ENCODE measurements at places on chromosomes 12 and 14.

GRCh38 chr12:116931665-116932064, 20.9 kb downstream of the FBXW8 start:
- no peak for DNase-seq

DNA sequence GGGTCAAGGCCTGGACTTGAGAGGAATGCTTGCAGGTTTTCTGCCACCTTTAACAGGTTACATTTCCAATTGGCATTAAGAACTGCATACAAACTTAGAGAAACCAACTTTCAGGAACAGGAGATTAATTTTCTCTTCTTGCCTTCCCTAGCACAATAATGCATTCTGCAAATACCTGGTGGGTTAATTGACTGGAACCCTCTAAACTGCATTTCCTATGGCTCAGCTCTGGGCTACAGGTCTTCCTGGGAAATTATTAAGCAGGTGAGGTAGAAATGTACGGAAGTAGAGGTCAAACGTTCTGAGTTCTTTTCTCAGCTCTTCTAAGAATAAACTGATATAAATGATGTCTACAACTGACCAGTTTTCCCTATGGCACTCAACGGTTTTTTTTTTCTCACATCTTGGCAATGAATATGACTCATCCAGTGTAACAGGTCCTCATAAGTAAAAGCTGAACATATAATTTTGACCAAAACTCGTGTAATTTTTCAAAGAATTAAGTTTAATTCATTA, 144.9 kb upstream of the PELI2 start:
- no peak for DNase-seq

GRCh38 chr12:29155079-29155478, 6.0 kb downstream of the FAR2 start:
- no peak for DNase-seq

GRCh38 chr14:37869633-37870032, 274.2 kb downstream of the TTC6 start:
- DNase-seq, result no peak

- DNase-seq, result no peak
Measured at GRCh38 chr14:31927348-31927832, 149.7 kb upstream of the ARHGAP5 start.
